ENCODE measurements at places on chromosomes 7 and 10.

GRCh38 chr10:71973777-71974488 is 9.7 kb downstream of the CHST3 start:
- no peak for DNase-seq

- no peak for DNase-seq
These were observed 1.5 kb downstream of the AKR1C3 start for GRCh38 chr10:5095687-5096086.

- no peak for DNase-seq
These were observed 33.2 kb downstream of the DYDC1 start for GRCh38 chr10:80323311-80323710.

DNA sequence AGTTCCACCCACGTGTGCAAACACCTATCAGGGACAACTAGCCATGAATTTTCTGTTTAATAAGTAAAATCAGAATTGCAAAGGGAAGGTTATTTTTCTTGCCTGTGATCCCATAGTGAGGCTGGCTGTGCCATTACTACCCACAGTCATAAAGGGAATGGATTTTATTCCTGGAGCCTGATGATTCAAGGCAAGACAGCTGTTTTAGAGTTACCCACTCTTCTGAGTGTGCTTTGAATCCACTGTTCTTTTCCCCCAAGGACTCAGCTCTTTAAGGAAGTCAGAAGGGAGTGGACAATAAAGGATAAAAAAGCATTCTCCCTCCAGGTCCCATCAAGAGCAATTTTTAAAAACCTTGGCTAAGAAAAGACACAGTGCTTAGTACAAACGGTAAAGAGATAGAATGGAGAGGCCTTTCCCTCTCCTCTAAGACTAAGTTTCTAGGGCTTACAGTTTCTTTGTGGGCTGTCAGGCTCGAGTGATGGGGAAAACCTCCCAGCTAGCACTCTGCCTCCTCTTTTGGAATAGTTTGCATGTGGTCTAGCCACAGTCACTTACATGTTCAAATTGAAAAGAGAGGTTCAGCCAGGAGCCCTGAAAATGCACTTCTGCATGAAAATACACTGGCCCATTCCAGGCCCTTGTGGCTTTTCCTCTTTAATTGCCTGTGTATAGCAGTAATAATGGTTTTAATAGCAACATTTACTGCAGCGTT is 5.1 kb upstream of the LRRC4 start:
- DNase-seq: no peak

DNA sequence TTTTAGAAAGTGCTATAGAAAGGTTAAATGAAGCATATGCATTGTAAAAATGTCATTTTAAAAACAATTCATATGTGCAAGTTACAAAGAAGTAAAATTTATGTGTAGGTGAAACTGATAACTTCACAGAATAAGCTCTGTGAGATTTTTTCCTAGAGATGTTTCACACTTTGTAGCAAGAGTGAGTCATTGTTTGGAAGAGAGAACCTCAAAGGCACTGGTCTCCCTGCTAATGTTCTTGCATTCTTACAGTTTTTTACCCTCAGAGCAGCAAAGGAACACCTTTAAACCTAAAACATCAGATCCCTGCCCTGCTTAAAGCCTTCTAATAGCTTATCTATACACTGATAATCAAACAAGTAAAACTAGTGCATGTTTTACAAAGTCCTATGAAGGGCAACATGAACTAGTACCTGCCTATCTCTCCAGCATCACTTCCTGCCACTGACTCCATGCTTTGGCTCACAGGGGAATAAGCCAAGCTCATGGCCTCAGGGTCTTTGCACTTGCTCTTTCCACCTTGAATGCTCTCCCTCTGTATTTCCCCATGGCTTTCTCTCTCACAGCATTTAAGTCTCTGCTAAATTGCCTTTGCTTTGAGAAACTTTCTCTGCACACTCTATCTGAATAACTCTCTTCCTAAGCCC is 997.0 kb downstream of the GATA3 start:
- no peak for DNase-seq

DNA sequence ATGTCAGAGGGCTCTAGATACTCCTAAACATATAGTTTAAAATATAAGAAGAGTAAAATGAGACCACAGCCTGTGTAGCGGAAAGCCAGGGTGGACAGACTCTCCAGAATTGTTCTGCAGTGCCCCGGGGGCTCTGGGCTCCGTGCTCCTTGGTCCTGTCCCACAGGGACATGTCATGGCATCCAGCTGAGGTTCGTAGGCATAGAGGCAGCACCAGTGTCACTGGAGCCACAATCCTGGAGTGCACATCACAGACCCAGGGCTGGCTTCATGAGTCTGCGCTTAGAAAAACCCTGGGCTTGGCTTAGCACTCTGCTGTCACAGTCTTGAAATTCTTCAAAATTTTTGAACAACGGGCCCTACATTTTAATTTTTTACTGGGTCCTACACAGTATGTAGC is 280.4 kb upstream of the ZNF32 start:
- no peak for DNase-seq

DNA sequence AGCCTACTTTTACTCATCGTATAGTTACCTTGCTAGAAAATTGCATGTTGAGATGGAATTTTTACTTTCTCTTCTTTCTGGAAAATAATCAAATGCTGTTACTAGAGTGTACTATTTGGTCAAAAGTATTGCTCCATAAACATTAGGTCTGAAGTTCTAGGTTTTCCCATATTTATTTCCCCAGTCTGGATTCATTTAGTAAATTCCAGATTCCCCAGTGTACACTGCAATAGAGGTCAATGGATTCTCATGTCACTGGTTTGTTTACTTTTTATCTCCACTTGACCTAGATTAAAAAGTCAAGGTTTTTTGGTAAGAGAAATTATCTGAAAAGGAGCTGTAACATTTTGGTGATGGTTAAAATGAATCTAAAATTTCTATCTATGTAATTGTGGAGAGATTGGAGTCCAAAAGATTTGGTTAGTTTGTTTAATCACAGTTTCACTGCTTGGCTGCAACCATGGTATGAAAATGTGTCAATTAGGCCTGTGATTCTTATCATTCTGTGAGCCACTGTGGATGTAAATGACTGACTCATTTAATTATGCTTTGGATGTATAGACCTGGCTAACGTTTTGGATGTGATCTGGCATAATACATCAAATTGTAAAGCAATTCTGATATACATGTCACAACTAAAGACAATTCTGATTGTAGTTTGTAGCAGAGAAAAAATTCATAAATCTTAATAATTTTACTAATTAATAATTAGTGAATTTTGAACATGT is 32.7 kb upstream of the STEAP4 start:
- DNase-seq: no peak

Data from CD4-positive, alpha-beta T cell treated with Interleukin-15 for 1 hour (primary cell).